GM04503 (cell line): ENCODE measurements at places on chromosomes 2 and 18.

DNA sequence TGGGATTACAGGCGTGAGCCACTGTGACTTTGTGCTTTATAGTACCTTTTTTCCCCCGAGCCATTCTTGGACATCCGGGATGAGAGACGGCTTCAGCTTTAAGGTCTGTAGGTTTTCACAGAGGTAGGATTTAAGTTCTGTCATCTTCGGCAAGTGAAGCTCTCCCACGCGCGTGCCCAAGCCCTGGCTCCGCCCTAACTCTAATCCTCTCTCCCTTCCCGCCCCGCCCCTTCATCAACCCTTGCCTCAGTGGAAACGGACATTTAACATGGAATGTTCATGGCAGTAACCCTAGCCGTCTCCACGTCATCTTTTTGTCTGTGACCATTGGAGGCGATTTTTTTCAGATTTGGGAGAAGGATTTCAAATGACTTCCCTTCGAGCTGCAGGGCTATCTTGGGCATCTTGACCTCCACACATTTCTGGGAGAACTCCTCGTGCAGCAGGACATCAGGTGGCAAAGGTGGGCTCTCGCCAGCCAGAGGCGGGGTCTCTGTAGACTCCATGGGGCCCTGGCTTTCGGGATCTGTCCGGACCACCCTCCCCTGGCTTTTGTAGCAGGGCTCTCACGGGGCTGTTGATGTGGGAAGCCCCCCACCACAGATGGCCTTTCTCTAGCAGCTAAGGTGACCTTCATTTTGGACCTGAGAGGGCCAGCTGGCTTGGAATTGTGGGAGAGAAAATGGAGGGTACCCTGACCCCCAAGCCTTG is 6.8 kb downstream of the COLEC11 start:
- DNase-seq, result no peak

DNA sequence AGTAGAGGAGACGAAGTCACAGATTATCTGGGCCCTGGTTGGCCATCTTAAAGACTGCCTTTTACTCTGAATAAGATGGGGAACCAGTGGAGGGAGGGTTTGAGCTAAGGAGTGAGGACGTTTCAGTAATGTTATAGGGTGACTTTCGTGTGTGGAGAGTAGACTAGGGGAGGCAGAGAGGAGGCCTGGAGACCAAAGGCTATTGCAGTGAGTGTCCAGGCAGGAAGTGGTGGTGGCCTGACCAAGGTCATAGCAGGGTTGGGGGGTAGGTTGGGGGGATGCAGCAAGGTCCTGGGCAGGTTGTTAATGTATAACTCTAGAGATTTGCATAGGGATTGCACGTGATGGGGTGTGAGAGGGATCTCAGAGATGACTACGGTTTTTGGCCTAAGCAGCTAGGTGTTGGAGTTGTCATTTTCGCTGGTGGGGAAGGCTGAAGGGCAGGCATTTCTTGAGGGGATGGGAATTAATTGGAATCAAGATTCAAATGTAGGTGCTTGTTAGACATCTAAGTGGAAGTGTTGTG is 4.9 kb downstream of the CEP192 start:
- DNase-seq, result no peak

- no peak for DNase-seq
These were observed 78.8 kb upstream of the NEDD4L start for GRCh38 chr18:57965246-57965645.

- DNase-seq, result no peak
These were observed 334.6 kb upstream of the LYPD1 start for GRCh38 chr2:133004623-133005022.

- DNase-seq, result no peak
These were observed 421.6 kb upstream of the ID2 start for GRCh38 chr2:8260213-8260612.

GRCh38 chr2:40760071-40760666 is 308.3 kb upstream of the SLC8A1 start:
- DNase-seq, result no peak

GRCh38 chr18:48649231-48649630 is 110.4 kb downstream of the CTIF start:
- DNase-seq, result no peak

DNA sequence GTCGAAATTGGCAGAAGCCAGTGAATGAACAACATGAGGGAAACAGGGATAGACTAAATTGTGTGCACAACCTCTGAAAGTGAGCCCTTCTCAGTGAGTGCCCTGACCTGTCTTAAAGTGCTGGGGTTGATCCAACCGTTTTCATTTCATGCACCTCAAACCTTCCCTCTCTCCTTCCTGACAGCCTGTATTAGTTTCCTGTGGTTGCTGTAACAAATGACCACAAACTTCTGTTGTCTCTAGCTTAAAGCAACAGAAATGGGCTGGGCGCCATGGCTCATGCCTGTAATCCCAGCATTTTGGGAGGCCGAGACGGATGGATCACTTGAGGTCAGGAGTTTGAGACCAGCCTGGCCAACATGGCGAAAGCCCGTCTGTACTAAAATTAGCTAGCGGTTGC is 48.8 kb upstream of the PPP1CB start:
- DNase-seq, result no peak

- no peak for DNase-seq
These were observed 42.3 kb downstream of the AQP12A start for GRCh38 chr2:240733803-240734495.

- no peak for DNase-seq
These were observed 1271.8 kb upstream of the CHAC2 start for GRCh38 chr2:52495816-52496215.

- no peak for DNase-seq
These were observed 4.7 kb upstream of the ZNF516 start for GRCh38 chr18:76499637-76500340.

DNA sequence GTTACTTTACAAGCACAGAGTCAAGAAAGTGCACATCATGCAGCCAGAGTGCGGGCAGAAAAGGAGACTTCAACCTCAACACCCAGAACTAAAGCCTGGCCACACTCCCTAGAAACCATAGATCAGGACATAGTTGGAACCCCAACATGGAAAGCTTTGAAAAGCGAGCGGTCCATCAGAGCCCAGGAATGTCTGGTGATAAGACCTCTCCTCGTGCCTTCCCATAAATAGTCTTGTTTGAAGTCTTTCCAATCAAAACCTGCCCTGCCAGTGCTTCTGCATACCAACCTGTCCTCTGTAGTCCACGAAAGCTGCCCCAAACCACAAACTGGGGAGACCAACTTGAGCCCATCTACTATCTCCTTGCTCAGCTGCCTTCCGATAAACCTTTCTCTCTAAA is 55.5 kb downstream of the NEURL3 start:
- no peak for DNase-seq

- no peak for DNase-seq
These were observed 169.0 kb downstream of the FTCDNL1 start for GRCh38 chr2:199682001-199682400.

DNA sequence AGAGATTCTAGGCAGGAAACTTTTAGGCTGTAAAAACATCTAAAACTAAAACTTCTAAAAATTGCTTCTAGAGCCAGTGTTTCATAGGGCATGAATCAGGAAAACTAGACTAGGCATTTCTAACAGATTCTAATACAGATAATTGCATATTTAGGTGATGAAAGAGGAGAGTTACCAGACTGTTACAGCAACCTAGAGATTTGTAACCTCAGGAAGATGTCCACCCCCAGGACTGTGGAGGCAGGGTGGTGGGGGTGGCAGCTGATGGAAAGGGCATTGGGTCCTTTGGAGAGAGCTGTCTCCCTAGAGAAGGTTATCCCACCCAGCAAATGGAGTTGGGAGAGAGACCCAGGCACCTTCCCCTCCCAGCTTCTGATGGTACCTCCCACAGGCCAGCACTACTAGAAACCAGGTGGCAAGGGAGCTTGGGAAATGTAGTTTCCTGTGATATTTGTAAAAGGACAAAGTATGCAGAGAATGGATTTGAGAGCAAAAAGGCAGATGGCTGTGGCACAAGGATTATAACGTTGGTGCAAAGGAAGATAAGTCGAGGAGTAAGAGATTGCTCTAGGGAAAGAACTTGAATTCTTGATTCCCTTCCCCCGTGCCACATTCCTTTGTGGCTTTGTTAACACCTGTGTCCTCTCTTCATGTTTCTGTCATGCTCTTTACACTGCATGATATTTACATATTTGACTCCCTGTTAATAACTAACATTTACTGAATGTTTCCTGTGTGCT is 75.6 kb upstream of the MGAT5 start:
- DNase-seq, result no peak

- no peak for DNase-seq
These were observed 50.5 kb upstream of the HPCAL1 start for GRCh38 chr2:10252224-10252623.

DNA sequence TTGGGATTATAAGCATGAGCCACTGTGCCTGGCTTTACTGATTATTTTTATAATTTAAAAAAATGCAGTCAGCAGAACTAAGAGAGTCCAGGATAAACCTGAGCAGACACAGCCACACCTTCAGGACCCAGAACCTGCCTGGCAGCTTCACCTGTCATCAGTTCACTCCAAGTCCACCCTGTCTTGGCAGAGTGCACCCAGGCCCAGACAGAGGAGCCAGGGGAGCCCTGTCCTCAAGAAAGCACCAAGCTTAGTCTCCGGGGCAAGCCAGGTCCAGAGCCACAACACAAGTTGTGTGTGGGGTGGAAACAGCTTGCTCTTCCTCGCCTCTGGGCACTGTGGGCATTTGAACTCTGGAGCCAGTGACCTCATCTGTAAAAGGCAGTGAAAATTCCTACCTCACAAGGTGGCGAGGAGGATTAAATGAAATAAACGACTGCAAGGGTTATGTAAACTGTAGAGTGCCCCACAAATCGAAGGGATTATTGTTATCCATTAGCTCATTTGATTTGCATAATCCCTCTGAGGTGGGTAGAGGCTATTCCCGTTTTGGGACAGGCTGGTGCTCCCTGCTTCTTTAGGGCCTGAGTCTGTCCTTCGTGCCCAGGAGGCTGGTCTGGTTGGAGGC is 24.7 kb downstream of the MYCN start:
- no peak for DNase-seq

GRCh38 chr2:229669841-229670240 is 44.5 kb downstream of the DNER start:
- no peak for DNase-seq

DNA sequence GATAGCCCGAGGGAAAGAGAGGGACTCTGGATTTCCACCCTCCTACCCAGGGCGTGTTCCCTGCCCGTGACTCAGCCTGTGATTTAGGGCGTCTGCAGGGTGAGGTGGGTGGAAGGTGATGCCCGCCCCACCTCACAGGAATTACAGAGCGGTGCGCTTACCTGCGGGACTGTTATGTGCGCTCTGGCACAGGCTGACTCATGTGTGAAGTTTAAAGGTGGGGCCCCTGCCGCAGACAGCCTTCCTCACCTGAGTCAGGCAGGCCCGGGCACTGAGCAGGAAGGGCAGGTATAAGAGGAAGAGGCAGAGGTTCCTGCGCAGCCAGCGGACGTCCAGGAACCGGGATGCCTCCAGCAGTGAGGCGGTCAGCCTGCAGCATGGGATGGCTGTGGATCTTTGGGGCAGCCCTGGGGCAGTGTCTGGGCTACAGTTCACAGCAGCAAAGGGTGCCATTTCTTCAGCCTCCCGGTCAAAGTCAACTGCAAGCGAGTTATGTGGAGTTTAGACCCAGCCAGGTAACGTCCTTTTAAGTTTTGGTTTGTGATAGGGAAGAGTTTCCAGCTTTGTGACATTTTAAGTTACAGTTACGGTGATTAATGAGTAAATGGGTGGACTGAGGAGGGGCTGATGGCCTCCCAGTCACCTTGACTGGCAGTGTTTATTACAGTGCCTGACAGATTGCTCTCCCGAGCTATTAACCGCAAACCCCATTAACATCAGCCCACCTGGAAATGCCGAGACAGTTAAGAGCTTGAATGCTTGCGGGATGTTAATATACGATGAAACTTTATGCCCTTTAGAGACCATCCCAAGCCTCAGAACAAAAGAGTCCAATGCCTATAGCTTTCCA is 141.6 kb upstream of the TTC39C start:
- DNase-seq, result no peak

- DNase-seq, result peak; percentile 87
These were observed 56.2 kb downstream of the ITSN2 start for GRCh38 chr2:24304098-24304497.

GRCh38 chr2:181185948-181186347 is 205.5 kb downstream of the UBE2E3 start:
- DNase-seq, result no peak
